Ascending aorta (tissue), 2 donors: ENCODE measurements at places on chromosomes 6 and 20. TPM values are rescaled to one million over a fixed set of nuclear protein-coding genes. Genes with fewer than 3 reads are reported as not detected.

GJA10 gene
- total RNA-seq = not detected

- H3K27me3 ChIP-seq = no peaks in the 10 kb centered on the region
- no peak overlapping the region for H3K27ac ChIP-seq
- H3K36me3 ChIP-seq = no peaks in the 10 kb centered on the region
- H3K4me1 ChIP-seq = no peaks in the 10 kb centered on the region
Measured at GRCh38 chr6:55980627-55981211, 105.3 kb upstream of the BMP5 start.

DNA sequence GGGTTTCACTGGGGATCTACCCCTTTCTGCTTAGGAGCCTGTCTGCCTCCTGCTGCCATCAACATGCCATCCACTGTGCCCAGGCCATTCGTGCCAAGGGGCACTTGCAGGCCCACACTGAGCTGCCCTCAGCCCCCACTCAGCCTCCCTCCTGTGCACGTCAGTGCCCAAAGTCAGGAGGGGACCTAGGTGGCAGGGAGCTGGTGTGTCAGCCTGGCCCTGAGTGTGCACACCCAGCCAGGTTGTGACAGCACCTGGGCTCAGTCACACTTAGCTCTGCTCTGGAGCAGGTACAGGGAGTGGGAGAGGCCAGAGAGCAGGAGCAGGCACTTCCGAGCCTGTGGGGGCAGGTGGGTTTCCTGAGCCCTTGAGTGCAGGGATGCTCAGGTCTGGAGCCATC lies 63.6 kb upstream of the SYNCRIP start:
- no peaks in the 10 kb centered on the region for H3K4me1 ChIP-seq
- no peak overlapping the region for H3K4me3 ChIP-seq
- no peak for DNase-seq
- no peaks in the 10 kb centered on the region for H3K36me3 ChIP-seq

DNA sequence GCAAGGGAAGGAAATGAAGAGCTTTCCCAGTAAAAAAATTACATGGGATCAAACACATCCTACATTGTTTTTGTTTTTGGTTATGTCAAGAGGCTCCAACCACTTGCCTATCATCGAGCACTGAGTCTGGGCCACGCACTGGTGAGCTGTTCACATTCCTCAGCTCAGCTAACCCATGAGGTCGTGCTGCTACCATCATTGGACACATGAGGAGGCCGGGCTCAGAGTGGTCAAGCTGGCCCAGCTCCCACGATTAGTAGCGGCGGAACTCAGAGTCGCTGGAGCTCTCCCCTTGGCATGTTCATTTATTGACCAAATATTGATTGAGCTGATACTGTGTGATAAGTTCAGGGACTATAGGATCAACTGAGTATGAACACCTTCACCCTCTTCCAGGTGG lies 164.9 kb downstream of the CDH26 start:
- DNase-seq = no peak
- no peaks in the 10 kb centered on the region for H3K27me3 ChIP-seq
- no peak overlapping the region for H3K27ac ChIP-seq
- no peaks in the 10 kb centered on the region for H3K36me3 ChIP-seq
- H3K4me1 ChIP-seq = no peaks in the 10 kb centered on the region
